ENCODE measurements at places on chromosomes 2 and 18.
A peak's percentile ranks its signal among the peaks of the same experiment; 100 is the strongest.

DNA sequence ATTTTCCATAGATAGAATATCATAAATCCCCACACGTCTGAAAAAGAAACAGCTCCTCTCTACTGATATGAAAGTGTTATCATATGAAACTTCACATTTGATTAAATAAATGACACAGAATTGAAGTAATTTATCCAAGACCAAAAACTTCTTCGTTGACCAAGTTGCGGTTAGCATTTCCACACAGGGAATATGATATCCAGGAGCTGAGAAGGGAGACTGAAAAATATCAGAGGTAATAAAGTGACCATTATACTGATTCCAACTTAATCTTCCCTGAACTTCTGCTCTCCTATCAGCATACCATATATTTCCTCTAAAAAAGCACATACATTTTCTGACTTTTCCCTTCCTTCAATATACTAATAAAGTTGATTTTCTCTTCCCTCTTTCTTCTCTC is 356.2 kb upstream of the CHST9 start:
- ATAC-seq, result no peak

DNA sequence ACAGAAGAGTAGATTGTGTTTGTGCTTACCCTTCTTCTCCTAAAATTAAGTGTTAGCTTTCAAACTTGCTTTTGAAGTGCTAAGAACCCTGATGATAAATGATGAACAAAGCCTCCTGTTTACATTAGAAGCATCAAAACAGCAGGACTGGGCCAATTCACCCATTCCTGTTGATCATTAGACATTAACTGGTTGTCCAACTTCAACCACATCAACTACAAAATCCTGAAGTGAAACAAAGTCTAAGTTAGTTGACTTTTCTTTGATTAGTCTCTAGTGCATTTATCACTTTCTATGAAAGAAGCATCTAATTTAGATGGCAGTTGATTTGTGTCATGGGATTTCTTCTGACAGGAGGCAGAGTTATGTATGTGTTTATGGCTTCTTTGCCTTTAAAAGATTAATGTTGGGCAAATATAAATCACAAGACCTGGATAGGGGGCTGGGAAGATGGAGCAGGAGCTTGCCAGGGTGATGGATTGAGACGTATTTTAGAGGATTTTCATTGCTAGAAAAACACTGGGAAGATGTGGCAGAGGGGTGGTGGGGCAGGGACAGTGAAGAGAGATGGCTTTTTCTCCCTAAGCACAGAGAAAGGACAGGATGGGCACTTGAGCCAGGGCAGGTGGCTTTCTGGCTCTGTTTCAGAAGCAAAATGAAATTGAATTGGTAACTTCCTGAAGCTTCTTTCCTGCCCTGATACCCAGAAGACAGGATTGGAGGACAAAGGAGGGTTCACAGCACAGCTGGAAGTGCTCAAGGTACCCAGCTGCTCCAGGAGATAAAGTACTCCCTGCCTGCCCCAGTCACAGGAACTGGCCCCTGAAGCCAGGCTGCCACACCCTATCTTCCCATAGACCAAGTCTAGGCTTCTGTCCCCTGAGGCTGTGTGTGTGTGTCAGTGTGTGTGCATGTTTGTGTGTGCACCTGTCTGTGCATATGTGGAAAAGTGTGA is 20.5 kb downstream of the GYPC start:
- no peak for ATAC-seq

DNA sequence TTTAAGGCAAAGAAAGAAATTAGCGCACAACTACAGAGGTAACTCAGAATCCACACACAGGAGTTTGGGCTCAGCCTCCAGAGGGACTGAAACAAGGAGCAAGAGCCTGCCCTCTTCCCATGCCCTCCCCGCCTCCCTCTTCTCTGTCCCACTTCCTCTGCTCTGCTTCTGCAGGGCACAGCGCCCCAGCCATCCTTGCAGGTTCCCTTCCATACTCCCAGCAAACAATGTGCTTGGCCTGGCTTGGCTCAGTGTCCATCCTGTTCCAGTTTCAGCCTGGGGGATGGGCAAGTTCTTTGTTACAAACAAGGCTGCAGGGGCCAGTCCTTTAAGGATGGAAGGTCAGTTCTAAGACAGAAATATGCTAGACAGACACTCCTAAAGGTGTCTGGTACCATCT is 133.5 kb downstream of the CDH20 start:
- ATAC-seq, result no peak

GRCh38 chr2:45043174-45043573 is 33.9 kb upstream of the SIX2 start:
- ATAC-seq, result no peak

DNA sequence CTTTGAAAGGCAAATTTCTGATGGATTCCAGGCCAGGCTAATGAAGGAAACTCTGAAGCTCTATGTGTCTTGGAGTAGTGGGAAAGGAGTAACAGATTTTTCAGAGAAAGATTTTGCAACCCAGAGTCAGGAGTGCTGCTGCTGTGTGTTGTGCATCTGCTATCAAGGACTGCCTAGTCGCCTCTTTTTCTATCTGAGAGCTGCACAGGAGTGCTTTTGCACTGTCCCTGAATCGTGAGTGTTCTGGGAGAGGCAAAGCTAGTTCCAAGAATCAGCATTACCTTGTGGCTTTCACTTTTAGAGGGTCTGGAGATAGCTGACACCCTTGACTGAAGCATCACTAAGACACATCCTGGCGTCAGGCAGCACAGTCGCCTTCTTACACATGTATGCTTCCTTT is 336.4 kb downstream of the PARD3B start:
- ATAC-seq, result no peak

DNA sequence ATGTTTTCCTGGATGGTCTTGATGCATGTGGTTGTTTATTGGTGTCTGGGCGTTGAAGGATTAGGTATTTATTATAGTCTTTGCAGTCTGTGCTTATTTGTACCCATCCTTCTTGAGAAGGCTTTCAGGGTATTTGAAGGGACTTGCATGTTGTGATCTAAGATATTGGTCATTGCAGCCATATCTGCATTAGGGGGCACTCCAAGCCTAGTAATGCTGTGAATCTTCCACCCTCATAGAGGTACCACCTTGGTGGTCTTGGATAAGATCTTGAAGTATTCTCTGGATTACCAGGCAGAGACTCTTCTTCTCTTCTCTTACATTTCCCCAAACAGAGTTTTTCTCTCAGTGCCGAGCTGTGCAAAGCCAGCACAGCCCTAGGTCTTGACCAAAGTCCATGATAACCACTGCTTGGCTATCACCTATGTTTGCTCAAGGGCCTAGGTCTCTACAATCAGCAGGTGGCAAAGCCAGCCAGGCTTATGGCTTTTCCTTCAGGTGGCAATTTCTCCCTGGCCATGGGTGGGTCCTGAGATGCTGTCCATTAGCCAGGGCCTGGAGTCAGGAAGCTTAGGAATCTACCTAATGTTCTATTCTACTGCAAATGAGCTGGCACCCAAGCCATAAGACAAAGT is 15.4 kb upstream of the PPP1R1C start:
- no peak for ATAC-seq

DNA sequence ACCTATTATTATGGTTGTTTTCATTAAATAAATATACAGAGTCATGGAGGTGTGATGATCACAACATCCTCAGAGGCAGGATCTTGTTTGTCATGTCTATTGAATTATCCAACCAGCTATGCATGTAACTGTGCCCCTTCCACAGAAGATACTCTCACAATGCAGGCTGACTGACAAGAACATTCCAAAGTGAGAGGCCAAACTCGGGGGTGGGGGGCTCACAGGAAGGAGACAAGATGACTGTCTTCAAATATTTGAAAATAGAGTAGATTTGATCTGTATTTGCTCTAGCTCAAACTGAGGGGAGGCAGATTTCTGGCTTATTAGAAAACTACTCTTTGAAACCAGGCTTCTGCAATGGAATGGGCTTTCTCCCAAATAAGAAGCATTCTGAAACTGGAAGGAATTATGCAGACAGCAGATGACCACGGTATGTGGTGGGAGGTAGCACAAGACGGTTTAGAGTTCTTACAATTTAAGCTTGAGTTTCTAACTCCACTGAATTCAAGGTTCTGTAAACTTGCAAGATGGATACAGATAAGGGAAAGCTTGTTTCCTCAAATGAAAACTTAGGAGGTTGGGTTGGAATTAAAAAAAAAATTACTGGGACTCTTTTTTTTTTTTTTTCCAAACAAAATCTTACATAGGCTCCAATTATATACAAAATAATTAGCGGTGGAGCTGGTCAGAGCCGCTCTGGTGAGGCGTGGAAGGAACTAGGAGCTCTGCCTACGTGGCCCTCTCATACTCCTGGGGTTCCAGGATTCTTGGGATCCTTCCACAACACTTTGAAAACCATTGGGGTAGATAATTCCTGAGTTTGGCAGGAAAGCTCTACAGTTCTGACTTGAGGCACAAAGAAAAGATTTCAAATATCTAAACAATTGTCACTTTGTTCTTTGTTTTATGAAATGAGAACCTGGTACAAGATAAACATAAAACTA is 79.3 kb downstream of the PLA2R1 start:
- no peak for ATAC-seq

- peak; percentile 32 for ATAC-seq
Observed at GRCh38 chr18:48545757-48546321, 7.0 kb downstream of the CTIF start.

- no peak for ATAC-seq
Observed at GRCh38 chr18:10476338-10476791, 21.9 kb downstream of the APCDD1 start.

DNA sequence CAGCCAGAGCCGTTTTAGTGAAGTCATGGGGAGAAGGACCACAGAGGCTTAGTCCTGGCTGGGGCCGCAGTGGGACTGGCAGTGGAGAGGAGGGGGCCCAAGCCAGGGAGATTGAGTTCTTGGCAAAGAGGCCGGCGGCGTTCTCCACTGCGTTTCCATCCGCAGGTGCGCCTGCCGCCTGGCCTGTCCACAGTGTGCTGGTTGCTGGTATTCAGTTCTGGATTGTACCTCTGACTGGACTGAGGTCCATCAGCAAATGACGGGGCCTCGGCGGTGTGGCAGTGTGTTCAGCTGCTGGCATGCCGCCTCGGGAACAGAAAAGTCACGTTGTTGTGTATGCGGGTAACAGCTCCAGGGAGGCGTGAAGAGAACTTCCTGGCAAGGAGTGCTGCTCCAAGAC is 36.8 kb downstream of the LRRFIP1 start:
- no peak for ATAC-seq

DNA sequence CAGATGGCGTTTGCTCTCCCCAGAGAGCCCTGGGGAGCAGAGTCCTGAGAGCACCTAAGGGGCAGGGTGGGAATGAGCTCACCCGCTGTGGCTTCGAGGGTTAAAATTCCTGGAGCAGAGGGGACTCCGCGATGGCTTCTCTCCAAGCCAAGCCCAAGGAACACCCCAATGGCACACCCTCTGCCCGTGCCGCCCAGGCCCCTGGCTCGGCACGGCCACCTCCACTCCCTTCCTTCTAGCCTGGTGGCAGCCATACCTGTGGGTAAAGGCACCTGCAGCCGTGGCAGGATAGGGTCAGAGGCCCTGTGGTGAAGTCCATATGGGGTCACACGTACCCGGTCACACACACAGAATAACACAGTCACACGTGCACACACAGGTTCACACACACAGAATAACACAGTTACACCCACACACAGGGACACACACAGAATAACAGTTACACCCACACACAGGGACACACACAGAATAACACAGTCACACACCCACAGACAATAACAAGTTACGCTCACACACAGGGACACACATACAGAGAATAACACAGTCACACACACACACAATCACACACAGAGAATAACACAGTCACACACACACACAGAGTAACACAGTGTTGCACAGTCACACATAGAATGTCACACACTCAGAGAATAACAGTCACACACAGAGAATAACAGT is 50.5 kb downstream of the RAMP1 start:
- no peak for ATAC-seq

GRCh38 chr2:188291617-188292347 is at the start of gene GULP1:
TSS of gene GULP1 (plus strand) at chr2:188291874. CDS start at chr2:188477703, 185,829 bp downstream.
- peak; percentile 75 for ATAC-seq

DNA sequence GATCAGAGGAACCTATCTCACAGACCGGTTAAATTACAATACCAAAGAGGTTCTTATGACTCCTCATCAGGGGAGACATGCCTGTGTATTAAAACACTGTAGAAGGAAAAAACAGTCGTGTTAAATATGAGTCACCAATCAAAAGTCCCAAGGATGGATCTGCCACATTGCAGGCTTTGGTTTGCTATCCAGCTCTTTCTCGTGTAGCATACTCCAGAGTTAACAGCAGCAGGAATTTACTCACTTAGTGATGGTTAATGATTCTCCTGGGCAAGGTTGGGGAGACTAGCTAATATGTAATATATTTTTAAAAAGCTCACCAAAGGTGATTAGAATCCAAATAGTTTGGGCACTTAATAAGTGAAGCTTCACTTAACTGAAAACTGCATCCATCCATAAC is 109.7 kb downstream of the MBD5 start:
- no peak for ATAC-seq

DNA sequence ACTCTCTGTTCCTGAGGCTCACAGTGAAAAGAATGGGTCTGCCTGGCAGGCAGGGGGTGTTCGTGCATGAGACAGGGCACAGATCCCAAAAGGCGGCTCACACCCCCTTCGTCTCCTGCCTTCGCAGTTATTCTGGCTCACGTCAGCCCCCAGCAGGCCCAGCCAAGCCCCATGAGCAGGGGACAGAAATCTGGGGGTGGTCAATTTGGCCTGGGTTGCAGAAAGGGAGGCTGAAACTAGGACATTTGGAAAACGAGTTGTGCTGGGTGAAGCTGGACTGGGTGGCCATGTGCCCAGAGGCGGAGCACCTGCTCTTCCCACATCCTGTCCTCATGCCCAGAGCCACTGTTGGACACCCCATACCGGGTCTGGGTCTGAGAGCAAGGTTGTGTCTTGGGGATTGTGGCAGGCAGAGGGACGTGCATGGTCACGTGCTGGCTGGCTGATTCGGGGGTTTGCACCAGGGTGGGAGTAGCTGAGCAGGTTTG is 99.0 kb upstream of the MCFD2 start:
- peak; percentile 12 for ATAC-seq

GRCh38 chr18:31447530-31448191 is at the start of gene DSG3:
TSS of gene DSG3 (plus strand) at chr18:31447741. CDS start at chr18:31447878, 137 bp downstream.
- peak; percentile 84 for ATAC-seq

DNA sequence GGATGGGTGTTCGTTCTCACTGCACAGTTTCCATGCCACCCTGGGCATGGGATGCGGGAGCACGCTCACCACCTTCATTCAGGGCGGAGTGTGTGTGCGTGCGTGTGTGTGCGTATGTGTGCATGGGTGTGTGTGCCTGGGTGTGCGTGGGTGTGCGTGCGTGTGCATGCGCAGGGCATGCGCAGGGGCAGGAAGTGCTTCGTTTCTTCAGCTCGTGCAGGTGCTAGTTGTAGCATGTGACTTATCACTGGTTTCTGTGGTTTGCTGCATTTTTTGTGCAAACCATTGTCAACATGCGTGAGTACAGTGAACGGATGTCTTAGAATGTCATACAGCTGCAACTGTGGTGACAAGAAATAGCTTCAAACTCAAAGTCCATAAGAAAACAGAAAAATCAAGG is 179.5 kb downstream of the PTGR3 start:
- ATAC-seq, result no peak

GRCh38 chr2:224930124-224930523 is 112.1 kb downstream of the DOCK10 start:
- ATAC-seq, result no peak

DNA sequence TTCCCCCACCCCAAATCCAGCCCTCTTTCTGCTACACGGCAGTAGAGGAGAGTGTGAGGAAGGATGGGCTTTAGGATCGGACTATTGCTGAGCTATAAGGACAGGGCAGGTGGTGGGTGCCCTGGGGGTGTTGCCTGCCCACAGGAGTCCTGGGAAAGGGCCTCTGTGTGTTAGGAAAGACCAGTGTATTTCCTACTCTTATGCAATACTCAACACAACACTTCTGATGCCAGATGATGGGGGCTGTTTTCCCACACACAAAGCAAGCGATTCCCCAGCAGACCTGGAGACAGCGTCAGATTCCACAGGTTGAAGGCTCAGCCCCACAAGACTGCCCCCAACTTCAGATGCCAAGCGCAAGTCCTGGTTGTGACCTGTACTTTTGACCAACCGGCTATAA is 91.0 kb upstream of the LCLAT1 start:
- ATAC-seq, result no peak
